ENCODE measurements at places on chromosomes 12 and 14.

DNA sequence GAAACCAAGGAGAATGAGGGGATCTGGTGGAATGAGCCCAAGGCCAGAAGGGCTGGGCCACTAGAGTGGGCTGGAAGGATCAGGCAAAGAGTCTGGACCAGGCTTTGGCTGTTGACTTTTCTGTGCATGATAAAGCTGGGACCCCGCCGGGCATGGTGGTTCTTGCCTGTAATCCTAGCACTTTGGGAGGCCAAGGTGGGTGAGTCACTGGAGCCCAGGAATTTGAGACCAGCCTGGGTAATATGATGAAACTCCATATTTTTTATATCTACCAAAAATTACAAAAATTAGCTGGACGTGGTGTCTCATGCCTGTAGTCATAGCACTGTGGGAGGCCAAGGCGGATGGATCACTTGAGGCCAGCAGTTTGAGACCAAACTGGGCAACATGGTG lies 393 bp upstream of the KLHL33 start:
- DNase-seq: no peak

GRCh38 chr14:78978896-78979295 lies 808.7 kb downstream of the NRXN3 start:
- no peak for DNase-seq

GRCh38 chr14:73262427-73263183 lies 25.3 kb downstream of the PAPLN start:
- DNase-seq: no peak

- no peak for DNase-seq
These were observed 2.4 kb upstream of the WIF1 start for GRCh38 chr12:65123435-65124063.

DNA sequence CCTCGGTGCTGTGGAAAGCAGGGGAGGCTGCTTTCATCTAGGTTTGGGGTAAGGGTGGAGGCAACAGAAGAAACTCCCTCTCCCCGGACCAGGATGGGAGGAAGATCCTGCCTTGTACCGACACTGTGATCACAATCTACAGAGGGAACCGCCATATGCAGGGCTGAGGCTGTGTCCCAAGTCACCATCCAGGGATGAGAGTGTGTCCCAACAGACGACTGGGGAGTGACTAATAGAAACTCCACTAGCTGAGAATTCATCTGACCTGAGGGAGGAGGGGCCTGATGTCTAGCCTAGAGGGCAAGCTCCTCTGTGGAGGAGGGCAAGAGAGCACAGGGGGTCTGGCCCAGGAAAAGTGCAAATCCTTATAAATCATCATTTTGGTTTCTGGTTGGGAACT lies 172.4 kb downstream of the CALM1 start:
- DNase-seq: no peak

- DNase-seq: peak; percentile 33
These were observed 857 bp downstream of the ETNK1 start for GRCh38 chr12:22625762-22626294.

GRCh38 chr12:55955800-55956508 lies 9.9 kb downstream of the PMEL start:
- peak; percentile 74 for DNase-seq

DNA sequence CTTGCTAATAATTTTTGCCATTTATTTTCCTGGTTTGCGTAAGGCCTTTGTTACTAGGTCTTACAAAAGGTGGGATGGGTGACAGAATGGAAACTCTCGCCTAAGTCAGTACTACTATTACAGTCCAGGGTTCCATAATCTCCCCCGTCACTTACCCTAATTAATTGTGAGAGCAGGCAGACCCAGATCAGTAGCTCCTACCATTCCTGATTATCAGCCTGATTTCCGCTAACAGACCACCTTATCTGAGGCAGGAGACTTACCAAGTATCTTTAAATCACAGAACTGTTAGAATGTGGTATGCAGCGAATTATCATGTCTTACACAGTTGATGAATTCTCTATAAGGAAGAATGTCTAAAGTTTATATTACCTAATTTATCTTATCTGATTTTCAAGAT lies 234.7 kb downstream of the FOXN3 start:
- no peak for DNase-seq

GRCh38 chr12:25295361-25295760 lies 44.6 kb upstream of the KRAS start:
- DNase-seq: no peak

GRCh38 chr12:6613776-6614512 lies 6.8 kb upstream of the CHD4 start:
- peak; percentile 55 for DNase-seq

GRCh38 chr14:26597589-26598080 lies at the start of gene NOVA1:
NOVA1 (minus strand) TSS chr14:26598033; CDS start chr14:26597436, 597 bp downstream.
- no peak for DNase-seq

DNA sequence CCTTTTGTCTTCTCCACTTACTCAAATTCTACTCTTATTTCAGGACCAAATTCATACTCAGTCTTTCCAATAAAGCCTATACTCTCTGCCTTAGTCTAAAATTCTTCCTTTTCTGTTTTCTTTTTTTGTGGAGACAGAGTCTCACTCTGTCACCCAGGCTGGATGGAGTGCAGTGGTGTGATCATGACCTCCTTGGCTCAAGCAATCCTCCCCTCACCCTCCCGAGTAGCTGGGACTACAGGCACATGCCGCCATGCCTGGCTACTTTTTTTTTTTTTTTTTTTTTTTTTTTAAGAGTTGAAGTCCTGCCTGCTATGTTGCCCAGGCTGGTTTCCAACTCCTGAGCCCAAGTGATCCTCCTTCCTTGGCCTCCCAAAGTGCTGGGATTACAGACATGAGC lies 11.9 kb downstream of the SRP54 start:
- no peak for DNase-seq
